ENCODE measurements at places on chromosomes 13 and 19. TPM values are rescaled to one million over a fixed set of nuclear protein-coding genes. Genes with fewer than 3 reads are reported as not detected.

IGSF23 gene
- total RNA-seq, result not detected

GRCh38 chr19:5643060-5643459 lies 20.2 kb downstream of the SAFB start:
- H3K27ac ChIP-seq, result no peak overlapping the region
- H3K27me3 ChIP-seq, result no peaks in the 10 kb centered on the region
- DNase-seq, result no peak
- H3K4me3 ChIP-seq, result no peak overlapping the region

MEGF8 gene
- 5.2 TPM for total RNA-seq

DNA sequence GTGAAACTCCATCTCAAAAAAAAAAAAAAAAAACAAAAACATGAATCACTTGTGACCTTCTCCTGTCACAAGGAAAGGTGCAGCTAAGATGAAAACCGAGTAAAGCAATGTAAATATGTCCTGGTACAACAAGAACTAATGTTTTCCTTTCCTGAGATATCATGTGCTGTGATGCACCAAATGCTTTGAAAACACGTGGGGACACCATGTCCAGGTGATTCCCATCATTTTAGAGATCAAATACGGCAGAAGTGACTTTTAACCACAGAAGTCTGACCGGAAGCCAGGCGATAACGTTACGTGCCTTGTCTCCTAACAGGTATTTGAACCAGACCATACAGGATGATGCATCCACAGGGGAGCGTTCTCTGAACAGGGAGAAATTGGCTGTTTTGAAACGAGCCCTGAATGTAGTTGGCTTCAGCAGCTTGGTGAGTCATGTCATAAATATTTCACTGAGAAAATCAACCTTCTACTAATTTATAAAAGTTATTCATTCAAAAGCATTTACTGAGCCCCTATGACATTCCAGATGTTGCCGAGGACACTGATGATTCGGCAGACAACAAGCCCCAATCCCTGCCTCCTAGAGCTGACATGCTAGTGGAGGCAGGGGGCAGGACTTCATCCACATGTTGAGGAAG lies 328.1 kb downstream of the MYO16 start:
- DNase-seq, result no peak
- H3K4me1 ChIP-seq, result no peaks in the 10 kb centered on the region
- peaks cover 17% of the 10 kb centered on the region for H3K27me3 ChIP-seq
- H3K4me3 ChIP-seq, result no peak overlapping the region
- H3K27ac ChIP-seq, result no peak overlapping the region

DNA sequence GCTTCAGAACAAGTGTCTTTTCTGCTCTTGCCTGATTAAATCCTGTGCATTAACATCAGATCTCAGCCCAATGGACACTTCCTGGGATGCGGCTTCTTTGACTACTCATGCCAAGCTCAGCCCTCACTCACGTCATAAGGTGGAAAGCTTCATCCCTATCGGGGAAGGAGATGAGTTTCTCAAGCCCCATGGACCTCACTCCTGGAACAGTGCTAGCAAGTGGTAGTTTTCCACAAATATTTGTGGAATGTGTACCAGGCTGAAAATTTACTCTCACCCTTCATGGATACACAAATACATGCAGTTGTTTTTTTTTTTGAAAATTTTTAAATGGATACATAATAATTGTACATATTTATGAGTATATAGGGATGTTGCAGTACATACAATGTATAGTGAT lies 34.6 kb upstream of the FARP1 start:
- no peaks in the 10 kb centered on the region for H3K36me3 ChIP-seq
- H3K27me3 ChIP-seq, result peaks cover 3% of the 10 kb centered on the region
- H3K27ac ChIP-seq, result no peak overlapping the region
- DNase-seq, result no peak

DNA sequence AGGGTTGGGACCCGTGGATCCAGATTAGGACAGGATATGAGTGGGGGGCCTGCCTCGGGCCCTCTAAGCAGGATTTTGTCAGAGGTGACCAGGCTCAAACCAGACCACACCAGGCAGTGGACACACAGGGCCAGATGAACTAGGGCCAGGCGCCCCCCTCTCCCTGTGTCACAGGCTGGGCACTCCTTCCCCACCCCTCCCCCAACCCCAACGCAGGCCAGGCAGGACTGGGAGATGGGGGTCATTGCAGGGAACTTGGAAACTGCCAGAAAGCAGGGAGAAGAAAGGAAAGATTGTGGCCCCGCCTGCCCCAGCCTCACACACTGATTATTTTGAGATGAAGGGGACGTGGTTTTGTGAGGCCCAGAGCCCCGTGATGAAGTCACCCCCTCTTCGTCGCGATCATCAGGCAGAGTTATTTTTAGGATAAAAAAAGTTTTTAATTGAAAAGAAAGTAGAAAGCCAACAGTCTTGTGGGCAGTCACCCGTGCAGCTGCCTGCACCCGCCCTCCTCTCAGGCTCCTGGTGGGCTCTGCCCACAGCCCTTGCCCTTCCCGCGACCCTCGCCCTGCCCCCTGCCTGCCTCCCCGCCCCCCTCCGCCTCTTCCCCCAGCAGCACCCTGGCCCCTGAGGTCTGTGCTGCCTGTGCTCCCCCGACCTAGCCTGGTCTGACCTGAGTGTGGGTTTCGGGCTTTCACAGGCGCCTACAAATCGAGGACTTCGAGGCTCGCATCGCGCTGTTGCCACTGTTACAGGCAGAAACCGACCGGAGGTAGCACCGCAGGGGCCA lies 1.9 kb upstream of the YJEFN3 start:
- H3K4me3 ChIP-seq, result no peak overlapping the region
- no peaks in the 10 kb centered on the region for H3K27me3 ChIP-seq
- DNase-seq, result no peak
- no peak overlapping the region for H3K27ac ChIP-seq

DNA sequence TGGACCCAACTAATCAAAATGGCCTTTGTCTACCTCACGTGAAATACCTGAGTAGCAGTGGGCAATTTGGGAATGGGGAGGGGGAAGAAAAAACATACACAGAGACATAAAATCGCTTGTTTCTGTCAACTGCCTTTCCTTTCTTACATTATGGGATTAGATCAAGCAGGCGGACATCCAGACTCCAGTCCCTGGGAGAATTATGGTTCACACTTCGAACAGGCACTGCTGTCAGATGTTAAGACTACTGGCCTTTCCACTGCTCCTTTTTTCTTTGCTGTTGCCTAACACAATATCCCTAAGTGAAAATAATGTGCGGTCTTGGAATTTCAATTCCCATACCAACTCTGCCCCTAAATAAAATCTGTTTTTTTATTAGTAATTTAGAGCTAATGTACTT lies 1719.7 kb upstream of the SLC10A2 start:
- no peak overlapping the region for H3K27ac ChIP-seq
- H3K36me3 ChIP-seq, result no peaks in the 10 kb centered on the region
- H3K27me3 ChIP-seq, result no peaks in the 10 kb centered on the region
- H3K4me1 ChIP-seq, result no peaks in the 10 kb centered on the region

DNA sequence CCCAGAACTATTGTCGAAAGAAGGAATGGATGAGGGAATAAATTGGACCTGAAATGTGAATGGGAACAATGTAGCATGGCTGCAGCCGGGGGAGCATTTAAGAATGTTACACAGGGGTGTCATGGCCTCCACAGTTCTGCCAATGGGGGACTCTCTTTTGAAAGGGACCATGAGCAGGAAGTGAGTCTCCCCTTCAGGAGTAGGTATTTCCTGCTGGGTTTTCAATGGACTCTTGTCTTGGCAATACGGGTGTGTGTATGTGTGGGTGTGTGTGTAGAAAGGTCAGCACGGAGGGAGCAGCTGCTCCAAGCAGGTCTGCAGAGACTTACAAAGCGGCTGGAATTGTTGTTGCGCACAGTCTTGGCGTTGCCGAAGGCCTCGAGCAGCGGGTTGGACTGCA lies 24.4 kb downstream of the MYO1F start:
- H3K4me3 ChIP-seq, result no peak overlapping the region
- H3K4me1 ChIP-seq, result peaks cover 7% of the 10 kb centered on the region
- H3K27ac ChIP-seq, result no peak overlapping the region
- peak; percentile 28 for DNase-seq
- H3K27me3 ChIP-seq, result no peaks in the 10 kb centered on the region
- peaks cover 2% of the 10 kb centered on the region for H3K36me3 ChIP-seq

GRCh38 chr13:41004875-41005693 lies 14.0 kb downstream of the ELF1 start:
- H3K4me3 ChIP-seq, result peak overlapping the region; percentile 29
- H3K4me1 ChIP-seq, result peaks cover 63% of the 10 kb centered on the region
- peak overlapping the region; percentile 93 for H3K27ac ChIP-seq
- DNase-seq, result no peak
- H3K36me3 ChIP-seq, result peaks cover 13% of the 10 kb centered on the region

ATP12A gene
- 0.16 TPM for total RNA-seq

- peak; percentile 92 for DNase-seq
- peak within 1 kb of the TSS; percentile 76 for H3K4me3 ChIP-seq
- H3K27me3 ChIP-seq, result no peaks in the 10 kb centered on the region
- peak within 1 kb of the TSS; percentile 87 for H3K27ac ChIP-seq
- H3K36me3 ChIP-seq, result peaks cover 26% of the 10 kb centered on the region
- H3K4me1 ChIP-seq, result peaks cover 64% of the 10 kb centered on the region
Measured at GRCh38 chr19:17751103-17751911, at the start of gene FCHO1. Gene FCHO1 (plus strand): TSS chr19:17751477. CDS start chr19:17755165, 3,688 bp downstream.

DNA sequence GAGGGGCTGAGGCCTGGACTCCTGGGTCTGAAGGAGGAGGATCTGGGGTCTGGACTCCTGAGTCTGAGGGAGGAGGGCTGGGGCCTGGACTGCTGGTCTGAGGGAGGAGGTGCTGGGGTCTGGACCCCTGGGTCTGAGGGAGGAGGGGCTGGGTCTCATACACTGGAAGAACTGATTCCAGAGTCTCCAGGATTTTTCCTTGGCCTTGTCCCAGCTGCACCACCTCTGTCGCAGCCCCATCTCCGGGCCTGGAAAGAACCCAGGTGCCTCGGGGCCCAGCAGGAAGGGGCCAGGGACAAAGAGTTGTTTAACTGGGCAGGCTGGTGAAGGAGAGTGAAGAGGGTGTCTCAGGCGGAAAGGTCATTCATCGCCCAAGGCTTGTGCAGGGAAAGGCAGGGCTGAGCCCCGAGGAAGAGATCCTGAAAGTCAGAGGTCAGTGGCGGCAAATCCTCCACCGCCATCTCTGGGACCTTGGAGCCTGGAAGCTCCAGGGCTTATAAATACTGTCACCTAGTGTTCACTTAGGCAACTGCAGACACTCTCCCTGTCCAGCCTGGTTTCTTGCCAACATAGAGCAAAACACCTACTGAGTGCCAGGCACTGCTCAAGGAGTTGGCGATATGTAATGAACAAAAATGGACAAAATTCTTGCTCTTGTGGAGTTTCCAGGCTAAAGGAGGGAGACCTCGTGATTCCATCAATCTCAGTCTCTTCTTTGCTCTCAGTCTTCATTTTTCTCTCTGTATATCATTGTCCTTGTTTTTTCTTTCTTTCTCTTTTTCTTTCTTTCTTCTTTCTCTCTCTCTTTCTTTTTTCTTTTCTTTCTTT lies 4.4 kb upstream of the KCNN4 start:
- peak overlapping the region; percentile 57 for H3K4me3 ChIP-seq
- DNase-seq, result peak; percentile 76

DNA sequence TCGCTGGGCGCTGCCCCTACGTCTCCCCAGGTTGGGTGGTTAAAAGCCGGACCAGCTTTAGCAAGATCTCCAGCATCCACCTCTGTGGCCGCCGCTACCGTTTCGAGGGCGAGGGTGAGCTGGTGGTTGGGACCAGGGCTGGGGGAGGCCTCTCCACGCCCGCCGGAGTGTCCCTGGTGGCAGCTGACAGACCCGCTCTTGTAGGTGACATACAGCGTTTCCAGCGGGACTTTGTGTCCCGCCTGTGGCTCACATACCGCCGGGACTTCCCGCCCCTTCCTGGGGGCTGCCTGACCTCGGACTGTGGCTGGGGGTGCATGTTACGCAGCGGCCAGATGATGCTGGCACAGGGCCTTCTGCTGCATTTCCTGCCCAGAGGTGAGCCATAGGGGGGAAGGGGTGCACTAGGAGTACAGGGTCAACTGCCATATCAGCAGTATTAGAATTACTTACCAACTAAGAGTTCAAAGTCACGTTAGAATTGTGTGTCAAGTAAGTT lies 1.1 kb downstream of the ATG4D start:
- peaks cover 5% of the 10 kb centered on the region for H3K36me3 ChIP-seq
- H3K4me1 ChIP-seq, result peaks cover 14% of the 10 kb centered on the region
- peak overlapping the region; percentile 85 for H3K4me3 ChIP-seq
- H3K27me3 ChIP-seq, result peaks cover 2% of the 10 kb centered on the region
- peak; percentile 30 for DNase-seq
- peak overlapping the region; percentile 84 for H3K27ac ChIP-seq

- no peak overlapping the region for H3K27ac ChIP-seq
- H3K36me3 ChIP-seq, result peaks cover 50% of the 10 kb centered on the region
- no peaks in the 10 kb centered on the region for H3K27me3 ChIP-seq
- no peak overlapping the region for H3K4me3 ChIP-seq
- peak; percentile 84 for DNase-seq
- peaks cover 61% of the 10 kb centered on the region for H3K4me1 ChIP-seq
Measured at GRCh38 chr19:18846862-18847548, 15.2 kb downstream of the UPF1 start.

BEST2 gene
- not detected for total RNA-seq

- no peak overlapping the region for H3K4me3 ChIP-seq
- H3K27ac ChIP-seq, result no peak overlapping the region
- H3K36me3 ChIP-seq, result no peaks in the 10 kb centered on the region
- H3K27me3 ChIP-seq, result peaks cover 2% of the 10 kb centered on the region
- no peaks in the 10 kb centered on the region for H3K4me1 ChIP-seq
- peak; percentile 91 for DNase-seq
Measured at GRCh38 chr19:6021878-6022569, 44.1 kb upstream of the RANBP3 start.

DNA sequence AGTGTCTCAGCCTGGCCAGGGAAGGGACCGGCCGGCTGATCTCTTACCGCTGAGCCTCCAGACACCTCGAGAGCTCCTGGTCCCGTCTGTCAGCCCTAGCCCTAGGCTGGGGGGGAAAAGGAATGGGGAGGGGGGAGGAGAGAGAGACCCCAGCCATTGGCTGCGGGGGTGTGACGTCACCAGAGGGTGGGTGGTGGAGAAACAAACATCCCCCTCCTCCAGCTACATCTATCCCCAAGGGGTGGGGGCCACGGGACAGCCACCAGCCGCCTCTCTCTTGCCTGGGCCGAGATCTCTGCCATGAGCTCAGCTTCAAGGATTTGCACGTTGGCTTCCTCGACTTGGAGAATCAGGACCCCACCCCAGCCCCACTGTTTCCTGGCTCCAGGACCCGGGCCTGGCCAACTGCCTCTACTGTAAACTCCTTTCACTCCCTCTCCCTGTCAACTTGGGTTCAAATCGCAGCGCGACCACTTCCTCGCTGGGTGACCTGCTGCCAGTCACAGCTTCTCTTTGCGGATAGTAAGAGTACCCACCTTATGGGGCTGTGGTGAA lies at the start of gene PRX:
TSS of gene PRX (minus strand) at position 88 of the 555 bp plus-strand sequence. CDS start 5,446 bp downstream, outside the sequence.
- no peak within 1 kb of the TSS for H3K27ac ChIP-seq
- no peak within 1 kb of the TSS for H3K4me3 ChIP-seq
- DNase-seq, result no peak
- H3K4me1 ChIP-seq, result peaks cover 10% of the 10 kb centered on the region
- H3K27me3 ChIP-seq, result peaks cover 2% of the 10 kb centered on the region
- no peaks in the 10 kb centered on the region for H3K36me3 ChIP-seq

GRCh38 chr13:110771194-110771593 lies 57.7 kb downstream of the ING1 start:
- peaks cover 6% of the 10 kb centered on the region for H3K27me3 ChIP-seq
- no peak for DNase-seq
- H3K36me3 ChIP-seq, result no peaks in the 10 kb centered on the region
- no peaks in the 10 kb centered on the region for H3K4me1 ChIP-seq
- no peak overlapping the region for H3K4me3 ChIP-seq
- no peak overlapping the region for H3K27ac ChIP-seq

Data from activated CD4-positive, alpha-beta T cell treated with anti-CD3 and anti-CD28 coated beads for 36 hours (primary cell).